ENCODE measurements at places on chromosomes 2 and 18.

- DNase-seq, result no peak
These were observed 15.6 kb downstream of the BAZ2B start for GRCh38 chr2:159600752-159601151.

- DNase-seq, result no peak
These were observed 706.8 kb downstream of the SLC4A3 start for GRCh38 chr2:220334210-220334609.

DNA sequence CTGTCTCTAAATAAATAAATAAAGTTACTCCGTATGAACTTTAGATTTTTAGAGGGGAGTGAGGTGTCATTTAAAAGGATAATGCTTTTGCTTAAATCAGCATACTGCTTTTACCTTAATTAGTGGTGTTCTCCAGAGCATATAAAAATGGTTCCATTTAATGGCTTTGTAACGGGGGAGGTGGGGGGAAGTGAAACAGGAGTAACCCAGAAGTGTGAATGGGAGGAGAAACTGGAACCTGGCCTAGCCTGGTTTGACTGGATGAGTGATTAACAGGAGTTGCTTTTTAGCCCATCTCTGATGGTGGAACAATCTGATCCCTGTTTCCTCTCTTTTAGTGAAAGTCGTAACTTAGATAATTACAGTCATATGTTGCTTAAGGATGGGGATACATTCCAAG is 1.6 kb downstream of the CNDP2 start:
- DNase-seq, result no peak

- no peak for DNase-seq
These were observed 51.4 kb downstream of the REEP1 start for GRCh38 chr2:86285981-86286380.

GRCh38 chr2:165863810-165864261 is 69.8 kb upstream of the GALNT3 start:
- DNase-seq, result no peak

GRCh38 chr18:36398419-36398818 is 100.9 kb downstream of the FHOD3 start:
- DNase-seq, result no peak

DNA sequence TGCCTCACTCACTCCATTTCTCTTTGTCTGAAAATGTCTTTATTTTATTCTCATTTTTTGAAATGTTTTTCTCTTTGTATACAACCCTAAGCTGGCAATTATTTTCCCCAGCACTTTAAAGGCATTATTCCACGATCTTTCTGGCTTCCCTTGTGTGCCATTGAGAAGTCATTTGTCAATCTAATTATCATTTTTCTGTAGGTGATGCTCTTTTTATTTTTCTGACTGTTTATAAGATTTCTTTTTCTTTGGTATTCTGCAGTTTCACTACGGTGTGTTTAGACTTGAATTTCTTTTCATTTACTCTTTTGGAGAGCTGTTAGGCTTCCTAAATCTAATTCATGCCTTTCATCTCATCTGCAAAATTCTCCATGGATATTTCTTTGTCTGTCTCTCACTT is 8.1 kb downstream of the SCYGR4 start:
- DNase-seq, result no peak

DNA sequence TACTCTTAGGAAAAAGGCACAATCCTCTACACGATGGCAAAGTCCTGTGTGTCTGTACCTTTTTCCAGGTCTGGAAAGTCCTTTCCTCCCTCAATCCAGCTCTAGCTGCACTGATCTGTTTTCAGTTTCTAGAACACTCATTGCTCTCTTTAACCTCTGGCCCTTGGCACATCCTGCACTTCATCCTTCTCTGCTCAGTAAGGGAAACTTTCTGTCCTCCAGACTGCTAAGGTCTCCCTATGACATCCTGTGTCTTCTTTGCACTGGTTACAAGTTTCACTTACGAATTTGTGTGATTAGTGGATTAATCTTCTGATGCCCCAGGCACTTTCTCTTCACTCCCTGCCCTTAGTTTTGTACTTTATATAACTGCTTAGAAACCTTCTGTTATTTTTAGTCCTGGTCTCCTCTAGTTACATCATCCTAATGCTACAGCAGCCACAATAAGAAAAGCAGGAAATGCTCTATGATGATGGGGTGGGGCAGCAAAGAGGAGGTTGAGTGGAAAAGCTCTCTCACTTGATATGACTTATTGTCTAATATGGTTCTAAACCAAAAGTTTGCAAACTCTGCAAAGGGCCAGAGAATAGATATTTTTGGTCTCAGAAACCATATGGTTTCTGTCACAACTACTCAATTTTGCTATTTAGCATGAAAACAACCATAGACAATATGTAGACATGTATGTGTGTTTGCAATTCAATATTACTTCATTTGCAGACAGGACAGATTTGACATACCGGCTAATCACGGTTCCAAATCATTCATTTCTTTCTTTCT is 568.2 kb downstream of the THSD7B start:
- DNase-seq, result no peak

GRCh38 chr2:173076581-173077345 is 1.1 kb downstream of the MAP3K20 start:
- DNase-seq, result no peak

DNA sequence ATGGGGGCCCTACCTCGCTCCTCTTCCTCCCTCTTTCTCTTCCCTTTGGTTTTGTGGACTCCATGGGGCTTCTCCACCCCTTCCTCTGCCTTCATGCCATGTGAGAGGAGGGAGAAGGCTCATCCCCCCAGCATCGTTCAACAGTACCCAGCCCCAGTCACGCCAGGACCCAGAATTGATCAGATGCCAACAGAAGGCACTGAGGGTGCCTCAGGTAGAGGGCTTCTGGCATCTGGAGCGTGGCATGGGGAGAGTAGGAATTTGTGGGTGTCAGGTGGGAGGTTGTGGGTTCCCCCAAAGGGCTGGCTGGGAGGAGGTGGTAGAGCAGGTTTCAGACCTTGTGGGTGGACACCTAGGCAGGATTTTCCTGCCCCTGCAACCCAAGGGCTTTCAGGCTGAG is 122.0 kb downstream of the TWIST2 start:
- no peak for DNase-seq

- no peak for DNase-seq
These were observed 23.3 kb downstream of the RHOB start for GRCh38 chr2:20470211-20470610.

- no peak for DNase-seq
These were observed 2798.0 kb upstream of the TEKT4 start for GRCh38 chr2:92073036-92073814.

- DNase-seq, result no peak
These were observed 136.9 kb downstream of the SLC39A10 start for GRCh38 chr2:195793881-195794280.

Data from CD4-positive, alpha-beta T cell treated with Interleukin-2 at 100 ng/mL for 4 hours (primary cell).